8988T (cell line): ENCODE measurements at places on chromosomes 1 and 21.
A peak's percentile ranks its signal among the peaks of the same experiment; 100 is the strongest.

DNA sequence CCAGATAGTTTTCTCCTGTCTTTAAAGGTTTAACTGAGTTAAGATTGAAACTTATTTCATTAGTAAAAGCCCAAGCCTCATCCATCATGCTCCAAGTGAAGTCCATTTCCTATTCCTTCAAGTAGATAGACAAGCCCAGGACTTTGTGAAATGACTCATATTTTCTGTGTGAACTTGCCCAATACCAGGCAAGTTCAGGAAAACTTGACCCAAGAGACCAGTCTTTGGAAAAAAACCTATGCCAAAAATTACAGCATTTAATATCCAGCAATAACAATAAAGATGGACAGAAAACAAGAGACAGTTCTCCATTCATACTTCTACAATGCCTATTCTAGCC is 405 bp upstream of the RAB29 start:
- no peak for DNase-seq

GRCh38 chr1:28244549-28245251 is 8.8 kb downstream of the ATP5IF1 start:
- no peak for DNase-seq

DNA sequence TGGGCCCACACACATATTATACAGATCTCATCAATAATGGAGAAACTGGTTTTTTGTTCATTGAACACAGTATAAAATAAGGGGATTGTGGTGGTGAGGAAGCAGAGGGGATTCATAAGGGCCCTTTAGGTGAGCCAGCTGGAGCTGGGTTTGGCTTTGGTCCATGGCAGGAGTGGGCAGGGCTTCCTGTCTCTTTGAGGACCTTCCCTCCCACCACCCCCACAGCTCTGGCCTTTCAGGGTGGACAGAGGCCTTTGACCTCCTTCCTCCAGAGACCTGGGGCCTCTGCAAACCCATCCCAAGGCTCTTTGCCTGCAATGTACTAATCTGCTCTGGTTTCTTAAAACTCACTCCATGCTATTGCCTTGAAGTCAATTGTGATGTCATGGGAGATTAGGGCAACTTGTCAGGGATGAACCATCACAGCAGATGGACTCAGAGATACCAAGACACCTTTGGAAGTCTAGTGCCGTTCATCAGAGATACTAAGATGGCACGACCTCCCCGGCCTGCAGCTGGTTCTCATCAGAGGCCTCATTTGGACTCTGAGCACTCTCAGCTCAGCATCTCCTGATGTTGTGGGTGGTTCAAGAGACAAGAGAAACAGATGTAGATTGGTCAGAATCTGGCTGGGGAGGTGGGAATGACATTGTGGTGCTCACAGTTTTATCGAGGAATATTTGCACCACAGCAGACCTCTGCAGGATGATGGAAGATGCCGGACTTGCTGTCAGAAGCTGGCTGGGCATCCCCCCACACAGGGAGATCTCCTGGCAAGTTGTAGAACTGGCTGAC is 37.9 kb downstream of the LHX4 start:
- no peak for DNase-seq

GRCh38 chr1:1433804-1434130 is 1.7 kb upstream of the VWA1 start:
- DNase-seq, result peak; percentile 61

DNA sequence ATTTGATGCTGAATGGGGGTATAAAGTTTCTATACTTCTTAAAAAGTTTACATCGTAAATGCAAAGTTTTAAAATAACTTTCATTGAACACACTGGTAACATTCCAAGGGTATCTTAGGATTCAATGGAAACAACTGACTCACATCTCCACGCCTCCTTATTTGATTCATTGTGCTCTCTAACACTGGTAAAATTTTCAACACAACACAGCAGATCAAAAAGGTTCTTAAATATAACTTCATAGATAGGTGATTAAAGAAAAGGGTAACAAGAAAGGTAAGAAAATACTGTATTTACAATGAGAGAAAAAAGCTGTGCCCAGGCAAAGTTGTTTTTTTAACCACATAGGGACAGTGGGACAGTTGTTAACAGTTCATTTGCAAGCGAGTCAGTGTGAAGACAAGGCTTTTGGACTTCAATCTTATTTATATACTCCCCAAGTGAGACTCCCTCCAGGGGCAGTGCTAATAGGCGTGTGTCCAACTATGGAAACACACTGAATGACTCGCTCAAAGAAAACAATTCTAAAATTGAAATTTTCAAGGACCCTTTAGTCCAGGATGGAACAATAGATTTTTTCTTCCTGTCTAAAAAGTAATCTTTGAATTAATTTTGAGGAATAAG is 140.5 kb downstream of the TIAM1 start:
- DNase-seq, result no peak

DNA sequence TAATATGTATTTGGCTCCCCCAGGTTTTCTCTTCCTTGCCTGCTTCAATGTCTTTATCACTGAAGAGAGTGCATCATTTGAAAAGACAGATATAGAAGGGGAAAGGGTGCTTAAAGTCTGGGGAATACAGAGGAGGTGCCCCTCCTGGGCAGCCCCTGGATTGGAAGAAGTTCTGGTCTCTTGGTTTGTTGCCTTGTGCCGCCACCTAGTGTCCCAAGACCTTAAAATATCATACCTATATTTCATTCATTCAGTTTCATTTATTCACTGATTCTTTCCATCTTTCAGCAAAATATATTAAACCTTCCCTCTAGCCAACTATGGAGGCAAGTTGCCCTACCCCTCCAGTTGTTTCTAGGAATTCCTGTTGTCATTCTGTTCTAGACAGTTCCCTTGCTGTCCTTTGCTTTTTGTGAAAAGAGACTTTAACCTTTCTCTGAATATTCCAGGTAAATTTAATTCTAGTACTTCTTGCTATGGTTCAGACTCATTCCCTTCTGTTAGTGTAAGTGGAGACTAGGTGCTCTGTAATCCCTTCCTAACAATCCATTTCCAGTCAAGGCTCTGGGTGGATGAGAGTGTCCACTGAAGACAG is 56.1 kb downstream of the MEF2D start:
- no peak for DNase-seq

GRCh38 chr1:235883261-235883927 is 16.7 kb upstream of the LYST start:
- DNase-seq, result no peak

DNA sequence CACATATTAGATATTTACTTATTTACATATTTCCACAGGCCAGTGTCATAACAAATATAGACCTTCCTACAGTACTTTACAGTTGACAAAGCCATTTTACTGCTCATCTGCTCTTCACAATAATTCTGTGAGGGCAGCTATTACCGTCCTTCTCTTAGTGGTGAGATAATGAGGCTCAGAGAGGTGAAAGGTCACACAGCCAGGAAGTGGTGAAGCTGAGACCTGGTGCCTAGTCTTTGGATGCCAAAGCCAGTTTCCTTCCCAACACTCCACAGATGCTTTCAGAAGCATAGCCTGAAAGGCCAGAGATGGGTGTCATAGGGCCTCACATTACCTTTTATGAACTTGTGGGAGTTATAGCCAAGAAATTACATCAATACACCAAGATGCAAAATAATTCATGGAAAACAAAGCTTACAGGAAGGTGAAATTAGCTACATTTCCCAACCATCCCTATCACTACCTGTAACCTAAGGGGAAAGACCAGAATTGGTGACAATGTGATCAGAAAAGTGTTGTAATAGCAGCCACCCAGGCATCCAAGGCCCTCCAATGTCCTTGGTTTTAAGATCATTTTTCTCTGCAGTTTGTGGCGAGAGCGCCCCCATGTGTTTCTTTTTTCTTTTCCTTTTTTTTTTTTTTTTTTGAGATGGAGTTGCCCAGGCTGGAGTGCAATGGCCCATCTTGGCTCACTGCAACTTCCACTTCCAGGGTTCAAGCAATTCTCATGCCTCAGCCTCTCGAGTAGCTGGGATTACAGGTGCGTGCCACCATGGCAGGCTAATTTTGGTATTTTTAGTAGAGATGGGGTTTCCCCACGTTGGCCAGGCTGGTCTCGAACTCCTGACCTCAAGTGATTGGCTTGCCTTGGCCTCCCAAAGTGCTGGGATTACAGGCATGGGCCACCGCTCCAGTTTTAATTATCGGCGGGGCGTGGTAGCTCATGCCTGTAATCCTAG is 26.5 kb upstream of the RPL11 start:
- DNase-seq, result no peak

- DNase-seq, result no peak
Observed at GRCh38 chr1:113647164-113647563, 112.1 kb downstream of the PHTF1 start.

DNA sequence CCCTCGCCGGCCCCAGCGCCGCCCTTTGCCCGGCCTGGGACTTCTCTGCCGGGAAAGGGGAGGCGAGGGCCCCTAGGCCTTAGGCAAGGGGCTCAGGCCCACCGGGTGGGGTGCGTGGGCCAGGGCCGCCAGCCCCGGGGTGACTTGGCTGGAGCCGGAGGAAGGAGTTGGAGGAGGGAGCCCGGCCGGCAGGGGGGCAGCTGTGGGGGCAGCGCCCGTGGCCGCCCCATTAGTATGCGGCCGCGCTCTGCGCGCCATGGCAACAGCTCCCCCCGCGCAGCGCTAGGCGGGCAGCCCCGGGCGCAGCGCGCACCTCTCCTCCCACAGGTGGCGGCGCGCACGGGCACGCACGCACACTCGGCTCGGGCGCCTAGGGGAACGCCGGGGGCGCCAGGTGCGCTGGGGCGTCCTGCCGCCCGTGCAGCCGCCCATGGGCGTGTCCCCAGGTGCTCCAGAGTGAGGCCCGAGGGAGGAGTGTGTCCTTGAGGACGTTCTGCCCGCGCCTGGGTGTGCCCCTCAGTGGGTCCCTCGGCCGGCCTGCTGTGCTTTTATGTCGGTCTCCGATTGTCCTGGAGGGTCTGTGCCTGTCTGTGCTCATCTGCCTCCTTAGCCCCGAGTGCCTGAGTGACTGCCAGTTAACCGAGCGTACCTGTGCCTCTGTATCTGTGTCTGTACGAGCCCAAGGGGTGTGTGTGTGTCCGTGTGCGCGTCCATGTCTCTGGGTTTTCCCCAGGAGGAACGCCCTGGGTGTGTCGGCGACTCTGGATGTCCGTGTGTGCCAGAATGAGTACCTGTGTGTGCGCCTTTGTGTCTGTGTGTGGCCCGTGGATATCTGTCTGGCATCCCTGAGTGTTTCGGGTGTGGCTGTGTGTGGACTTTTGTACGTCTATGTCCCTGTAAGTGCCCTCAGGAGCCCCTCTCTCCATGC is 38.2 kb upstream of the WASF2 start:
- DNase-seq, result no peak
